ENCODE measurements at places on chromosomes 5 and 9.

DNA sequence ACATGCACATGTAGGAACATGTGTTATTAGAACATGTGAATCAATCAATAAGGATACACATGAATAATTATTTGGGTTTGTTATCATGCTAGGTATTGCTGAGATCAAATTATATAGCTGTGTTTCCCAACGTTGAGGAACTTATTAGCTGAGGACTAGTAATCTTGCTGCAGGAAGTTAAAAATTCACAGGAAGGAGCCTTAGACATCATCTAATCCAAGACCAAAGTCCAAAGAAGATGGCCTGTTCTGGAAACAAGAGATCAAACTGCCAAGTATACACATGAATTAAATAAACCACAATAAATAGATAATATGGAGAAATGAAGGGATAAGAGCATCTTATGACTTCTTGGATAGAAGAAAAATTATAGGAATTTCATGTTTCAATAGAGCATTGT is 19.9 kb downstream of the POU5F2 start:
- DNase-seq = no peak

GRCh38 chr5:97096191-97096590 is 46.2 kb downstream of the LIX1 start:
- DNase-seq = no peak

DNA sequence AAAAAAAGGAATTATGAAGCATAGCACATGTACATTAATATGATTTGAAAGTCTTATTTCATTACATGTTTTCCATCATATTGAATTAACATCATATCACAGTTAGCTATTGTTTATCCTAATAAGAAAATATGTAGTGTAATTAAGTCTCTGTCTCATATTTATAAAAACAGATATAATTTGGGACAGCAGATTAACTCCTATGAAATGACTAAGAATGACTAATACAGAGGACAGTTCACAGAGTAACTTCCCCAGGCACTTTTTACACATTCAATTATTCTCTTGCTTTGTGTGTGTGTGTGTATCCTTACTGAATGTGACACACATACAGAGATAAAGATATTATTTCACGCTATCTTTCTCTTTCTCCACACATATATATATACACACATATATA is 2400.9 kb upstream of the C9orf72 start:
- no peak for DNase-seq

GRCh38 chr5:10932426-10932825 is 171.4 kb upstream of the DAP start:
- DNase-seq = no peak

- DNase-seq = no peak
These were observed 218.1 kb downstream of the RFK start for GRCh38 chr9:76176171-76176570.

All from inflammatory macrophage (primary cell).